ENCODE measurements at places on chromosomes 2 and 18. TPM values are rescaled to one million over a fixed set of nuclear protein-coding genes. Genes with fewer than 3 reads are reported as not detected.
A peak's percentile ranks its signal among the peaks of the same experiment; 100 is the strongest.

DNA sequence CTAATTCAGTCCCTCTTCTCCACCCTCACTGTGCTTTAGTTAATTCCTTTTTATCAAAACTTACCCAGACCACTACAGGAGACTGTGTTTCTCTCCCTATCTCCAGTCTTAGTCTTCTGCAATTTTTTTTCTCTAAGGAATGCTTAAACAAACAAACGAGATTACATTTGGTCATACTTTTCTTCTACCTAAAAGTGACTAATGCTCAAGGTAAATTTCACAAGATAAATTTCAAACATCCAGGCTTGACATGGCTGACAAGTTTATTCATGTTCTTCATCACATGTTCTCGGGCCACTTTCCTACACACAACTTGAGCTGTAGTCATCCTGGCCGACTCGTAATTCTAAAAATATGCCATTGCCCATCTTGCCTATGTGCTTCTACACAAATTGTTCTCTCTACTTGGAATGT lies 23.2 kb upstream of the ACSL3 start:
- no peak for DNase-seq

DNA sequence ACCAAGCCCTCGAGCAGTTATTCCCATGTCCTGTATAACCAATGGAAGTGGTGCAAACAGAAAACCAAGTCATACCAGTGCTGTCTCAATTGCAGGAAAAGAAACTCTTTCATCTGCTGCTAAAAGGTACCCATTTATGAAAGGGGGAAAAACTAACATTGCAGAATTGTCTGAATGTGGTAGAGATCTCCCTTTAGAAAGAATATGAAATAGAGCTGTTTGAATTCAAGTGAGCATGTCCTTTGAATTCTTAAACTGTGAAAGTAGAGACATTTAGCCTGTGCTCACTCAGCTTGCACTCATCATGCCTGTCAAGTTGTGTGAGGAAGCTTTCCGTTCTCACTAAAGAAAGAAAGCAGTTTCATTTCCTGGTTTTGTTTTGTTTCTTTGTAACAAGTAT lies 87.4 kb downstream of the EML4 start:
- DNase-seq, result peak; percentile 63

GRCh38 chr2:16507655-16508489 lies 157.8 kb downstream of the CYRIA start:
- peak; percentile 39 for DNase-seq

DNA sequence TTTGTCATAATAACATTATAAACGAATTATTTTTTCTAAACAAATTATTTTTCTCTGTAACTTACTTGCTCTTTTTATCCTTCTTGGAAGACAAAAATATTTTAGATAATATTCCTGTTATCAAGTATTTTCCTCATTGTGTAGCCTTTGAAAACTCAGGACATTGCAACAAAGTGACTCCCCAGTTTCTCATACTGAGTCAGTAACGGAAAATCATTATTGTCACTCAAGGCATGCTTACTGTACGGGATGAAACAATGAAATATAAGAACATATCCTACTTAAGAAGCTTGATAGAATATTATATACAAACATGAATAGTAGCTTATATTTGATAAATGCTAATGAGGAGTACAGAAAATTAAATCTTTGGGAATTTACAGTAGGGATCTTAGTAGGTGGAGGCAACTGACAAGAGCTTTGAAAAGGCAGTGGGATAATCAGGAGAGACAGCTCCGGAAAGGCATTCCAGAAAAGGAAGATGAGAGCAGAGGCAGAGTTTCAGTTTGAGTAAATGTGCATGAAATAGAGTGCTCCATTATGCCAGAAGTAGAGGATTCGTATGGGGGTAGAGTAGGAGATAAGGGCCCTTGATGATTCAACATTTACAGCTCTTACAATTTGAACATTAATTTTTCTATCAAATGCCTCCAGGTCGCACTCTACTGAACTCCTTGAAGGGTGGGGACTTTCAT lies 14.0 kb upstream of the YES1 start:
- no peak for DNase-seq

- no peak for DNase-seq
These were observed 246.6 kb upstream of the REG3G start for GRCh38 chr2:78778756-78779510.

DNA sequence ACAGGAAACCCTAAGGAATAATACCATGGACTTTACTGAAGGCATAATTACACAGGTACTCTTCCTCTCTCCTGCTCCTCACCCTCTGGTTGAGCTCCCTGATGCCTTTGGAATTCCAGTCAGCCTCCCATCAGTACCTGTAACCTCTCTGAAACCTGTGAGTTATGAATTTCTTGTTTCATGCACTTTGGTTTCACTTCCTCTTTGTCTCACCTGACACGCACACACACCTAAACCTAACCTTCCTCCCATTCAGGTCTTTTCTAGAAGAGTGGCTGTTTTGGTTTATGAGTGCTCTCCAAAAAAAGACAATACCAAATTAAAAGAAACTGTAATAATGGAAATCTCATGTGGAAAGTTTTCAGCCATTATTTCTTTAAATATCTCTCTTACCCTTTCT lies 451.3 kb upstream of the VWC2L start:
- no peak for DNase-seq

DNA sequence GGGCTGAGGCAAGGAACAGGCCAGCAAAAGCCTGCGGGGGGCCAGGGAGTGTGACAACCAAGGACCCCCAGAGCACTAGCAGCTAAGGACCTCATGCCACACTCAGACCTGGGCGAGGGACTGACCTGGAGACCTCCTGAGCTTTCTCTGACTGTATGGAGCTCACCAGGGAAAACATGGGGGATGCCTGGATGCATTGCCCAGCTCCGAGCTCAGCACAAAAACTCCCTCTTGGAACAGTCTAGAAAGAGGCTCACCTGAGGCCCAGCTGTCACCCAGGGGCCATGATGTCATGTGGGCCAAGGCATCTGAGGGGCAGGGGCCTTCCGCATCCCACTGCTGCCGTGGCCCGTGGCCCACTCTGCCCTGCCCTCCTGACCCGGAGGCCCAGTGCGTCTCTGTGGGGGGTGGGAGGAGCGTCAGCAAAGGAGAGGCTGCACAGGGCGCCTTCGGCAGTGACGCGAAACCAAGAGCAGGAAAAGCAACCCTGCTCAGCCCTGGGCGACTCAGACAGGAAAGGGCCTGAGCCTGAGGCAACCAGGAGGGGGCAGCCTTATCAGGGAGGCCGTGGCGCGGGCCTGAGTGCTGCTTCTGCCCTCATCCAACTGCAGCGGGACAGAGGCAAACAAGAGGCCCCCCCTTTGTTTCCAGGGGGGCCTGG lies 57.3 kb upstream of the ALPP start:
- no peak for DNase-seq

- peak; percentile 32 for DNase-seq
These were observed 103.8 kb upstream of the CDC42EP3 start for GRCh38 chr2:37774976-37775907.

GRCh38 chr2:206531996-206532543 lies 88.7 kb downstream of the ADAM23 start:
- DNase-seq, result no peak

DNA sequence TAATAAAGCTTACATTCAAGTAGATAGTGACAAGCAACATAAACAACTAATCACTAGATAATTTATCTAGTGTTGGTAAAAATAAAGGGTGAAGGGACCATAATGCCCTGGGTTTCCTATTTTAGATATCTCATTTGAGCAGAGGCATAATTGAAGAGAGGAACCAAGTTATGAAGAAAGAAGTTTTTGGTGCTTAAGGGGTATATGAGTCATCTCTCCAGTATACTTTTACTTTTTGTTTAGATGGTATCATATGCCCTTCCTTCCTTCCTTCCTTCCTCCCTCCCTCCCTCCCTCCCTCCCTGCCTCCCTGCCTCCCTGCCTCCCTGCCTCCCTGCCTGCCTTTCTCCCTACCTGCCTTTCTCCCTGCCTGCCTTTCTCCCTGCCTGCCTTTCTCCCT lies 1053.5 kb upstream of the CELF4 start:
- DNase-seq, result no peak

GRCh38 chr2:219508444-219508734 lies 5.9 kb upstream of the ASIC4 start:
- DNase-seq, result no peak

Gene M1AP
- not detected for total RNA-seq

Gene CPO
- not detected for total RNA-seq

Gene PRKAG3
- total RNA-seq, result not detected

Gene MARCO
- not detected for total RNA-seq

Gene CAPN14
- 0.23 TPM for total RNA-seq

Gene PDE11A
- 0.51 TPM for total RNA-seq

Gene SLC4A5
- 0.97 TPM for total RNA-seq

Gene MC4R
- not detected for total RNA-seq

All from endothelial cell of umbilical vein (primary cell).